Activated CD8-positive, alpha-beta memory T cell treated with anti-CD3 and anti-CD28 coated beads for 36 hours (primary cell): ENCODE measurements at places on chromosomes 16 and 17. TPM values are rescaled to one million over a fixed set of nuclear protein-coding genes. Genes with fewer than 3 reads are reported as not detected.

The SMTNL2 gene
- total RNA-seq = not detected

The OGFOD1 gene
- 92.8 TPM for total RNA-seq

The RGS11 gene
- total RNA-seq = not detected

The PDE6G gene
- 2.5 TPM for total RNA-seq

The TBC1D26 gene
- total RNA-seq = 0.46 TPM

The MYO15B gene
- total RNA-seq = 17.2 TPM

The C1QTNF8 gene
- total RNA-seq = not detected

The CLEC18A gene
- 0.19 TPM for total RNA-seq

The TBC1D3G gene
- total RNA-seq = not detected

The FAHD1 gene
- 20.7 TPM for total RNA-seq

The APPBP2 gene
- total RNA-seq = 25.7 TPM

The SLC13A2 gene
- not detected for total RNA-seq

The CLN3 gene
- total RNA-seq = 39.7 TPM

The NLRP1 gene
- 19.1 TPM for total RNA-seq

The KRT24 gene
- not detected for total RNA-seq

The EVPL gene
- 0.21 TPM for total RNA-seq

The HIC1 gene
- total RNA-seq = 58.7 TPM

The TBC1D3I gene
- 0.44 TPM for total RNA-seq

The ZSCAN10 gene
- not detected for total RNA-seq

The ASPHD1 gene
- total RNA-seq = 1.8 TPM

The OTOP3 gene
- total RNA-seq = not detected

The KRT20 gene
- not detected for total RNA-seq

The INCA1 gene
- 0.31 TPM for total RNA-seq

The NDUFAF8 gene
- 122 TPM for total RNA-seq

The PIK3R6 gene
- 0.30 TPM for total RNA-seq

The FMNL1 gene
- total RNA-seq = 243 TPM
